ENCODE measurements at places on chromosomes 16 and 17.
A peak's percentile ranks its signal among the peaks of the same experiment; 100 is the strongest.

DNA sequence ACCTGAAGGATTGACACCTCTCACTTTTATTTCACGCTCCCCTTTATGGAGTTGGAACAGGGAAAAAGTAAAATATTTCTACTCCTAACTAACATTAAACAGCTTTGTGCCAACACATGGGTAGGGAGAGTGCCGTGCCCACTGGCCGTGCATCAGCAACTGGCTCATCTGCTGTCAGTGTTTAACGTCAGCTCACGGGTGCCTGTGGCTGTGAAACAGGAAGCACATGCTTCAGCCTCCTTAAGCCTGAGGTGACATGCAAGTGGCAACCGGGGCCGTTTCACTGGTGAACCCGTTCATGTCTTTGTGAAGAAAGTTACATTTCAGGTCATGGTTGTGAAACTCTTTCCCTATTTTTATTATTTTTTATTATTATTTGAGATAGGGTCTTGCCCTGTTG, 3.2 kb downstream of the SPG7 start:
- DNase-seq = no peak

- DNase-seq = no peak
Observed at GRCh38 chr16:85096921-85097320, 15.4 kb downstream of the CIBAR2 start.

DNA sequence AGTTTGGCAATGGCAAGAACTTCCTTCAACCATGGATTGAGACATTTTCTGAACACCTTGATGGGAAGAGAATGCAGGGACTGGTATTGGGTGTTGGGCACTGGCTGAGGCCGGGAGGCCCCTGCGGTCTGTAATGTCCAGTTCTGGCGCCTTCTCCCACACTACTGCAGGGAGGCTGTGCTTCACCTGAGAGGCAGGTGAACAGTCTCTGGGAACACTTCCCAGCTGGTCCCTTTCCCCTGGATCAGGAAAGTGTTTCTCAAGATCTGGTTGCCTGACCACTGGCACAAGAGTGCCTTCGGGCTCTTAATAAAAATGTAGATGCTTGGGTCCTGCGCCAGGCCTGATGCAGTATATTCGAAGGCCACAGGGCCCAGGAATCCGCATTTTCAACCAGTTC, 28.5 kb upstream of the NAT9 start:
- no peak for DNase-seq

GRCh38 chr17:29577001-29577370, 8.5 kb downstream of the TP53I13 start:
- no peak for DNase-seq

GRCh38 chr16:89115216-89115861, 21.7 kb downstream of the ACSF3 start:
- DNase-seq = peak; percentile 60

DNA sequence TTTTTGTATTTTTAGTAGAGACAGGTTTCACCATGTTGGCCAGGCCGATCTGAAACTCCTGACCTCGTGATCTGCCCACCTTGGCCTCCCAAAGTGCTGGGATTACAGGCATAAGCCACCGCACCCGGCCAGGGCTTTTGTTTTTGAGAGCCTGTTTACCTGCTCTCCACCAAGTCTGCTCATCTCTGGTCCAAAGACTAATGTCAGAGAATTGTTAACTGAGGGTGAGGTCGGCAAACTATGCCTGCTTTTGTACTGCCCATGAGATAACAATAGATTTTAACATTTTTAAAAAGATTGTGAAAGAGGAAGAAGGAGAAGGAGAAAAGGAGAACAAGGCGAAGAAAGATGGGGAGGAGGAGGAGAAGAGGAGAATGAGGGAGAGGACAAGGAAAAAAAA, 26.0 kb downstream of the TMEM238L start:
- no peak for DNase-seq

- DNase-seq = no peak
Observed at GRCh38 chr17:46771561-46772474, 46.7 kb downstream of the WNT3 start.

- no peak for DNase-seq
Observed at GRCh38 chr17:81057079-81057730, 22.3 kb downstream of the BAIAP2 start.

DNA sequence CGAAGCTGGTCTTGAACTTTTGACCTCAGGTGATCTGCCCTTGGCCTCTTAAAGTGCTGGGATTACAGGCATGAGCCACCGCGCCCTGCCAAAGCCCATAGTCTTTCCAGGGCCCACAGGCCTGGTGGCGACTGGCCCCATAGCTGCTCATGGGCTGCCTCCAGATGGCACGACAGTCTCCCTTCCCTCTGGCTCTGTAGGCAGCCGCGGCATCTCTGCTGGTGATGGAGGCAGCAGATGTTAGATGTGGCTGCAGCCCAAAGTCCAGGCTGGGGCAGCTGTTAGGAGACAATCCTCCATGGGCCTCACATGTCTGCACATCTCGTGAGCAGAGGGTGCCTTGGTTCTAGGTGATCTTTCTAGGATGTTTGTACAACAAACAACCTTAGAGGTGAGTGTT, 69.7 kb upstream of the DNAJA2 start:
- no peak for DNase-seq

DNA sequence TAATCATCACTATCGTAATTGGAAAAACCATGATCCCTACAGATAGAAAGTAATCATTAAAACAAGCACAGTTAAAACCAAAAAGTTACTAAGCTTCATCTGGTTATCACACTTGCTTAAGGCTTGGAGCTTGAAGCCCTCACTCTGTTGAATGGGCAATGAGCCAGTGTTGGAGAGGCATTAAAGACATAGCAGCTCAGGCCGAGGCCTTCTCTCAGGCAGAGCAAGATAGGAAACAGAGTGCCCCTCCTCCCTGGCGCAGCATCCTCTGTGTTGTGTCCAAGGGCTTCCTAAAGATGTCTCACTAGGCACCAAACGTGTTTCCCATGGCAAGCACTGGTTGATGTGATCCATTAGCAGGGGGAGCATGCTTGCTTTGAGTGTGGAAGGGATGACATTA, 34.9 kb upstream of the LGALS9 start:
- DNase-seq = no peak

- DNase-seq = no peak
Observed at GRCh38 chr16:80612461-80613017, 71.7 kb downstream of the DYNLRB2 start.

DNA sequence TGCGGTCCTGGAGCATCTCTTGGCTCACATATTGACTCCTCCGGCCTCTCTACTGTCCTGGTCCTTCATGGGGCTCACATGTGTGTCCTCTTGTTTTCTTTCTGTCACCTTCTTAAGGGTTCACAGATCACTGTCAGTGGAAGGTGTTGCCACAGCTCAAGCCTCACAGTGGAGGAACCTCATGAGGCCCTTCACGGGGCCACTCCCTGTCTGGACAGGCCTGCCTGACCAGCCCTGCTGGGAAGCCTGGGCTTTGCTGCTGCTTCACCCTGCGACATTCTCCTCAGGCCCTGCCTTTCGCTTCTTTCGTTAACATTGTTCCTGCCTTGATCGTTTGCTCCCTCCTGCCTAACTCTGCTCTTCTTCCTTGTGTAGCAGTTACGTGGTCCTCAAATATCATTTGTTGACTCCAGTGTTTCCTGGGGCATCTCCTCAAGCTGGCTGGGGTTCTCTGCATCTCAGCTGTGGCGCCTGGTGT, 55.9 kb downstream of the WDR45B start:
- no peak for DNase-seq

DNA sequence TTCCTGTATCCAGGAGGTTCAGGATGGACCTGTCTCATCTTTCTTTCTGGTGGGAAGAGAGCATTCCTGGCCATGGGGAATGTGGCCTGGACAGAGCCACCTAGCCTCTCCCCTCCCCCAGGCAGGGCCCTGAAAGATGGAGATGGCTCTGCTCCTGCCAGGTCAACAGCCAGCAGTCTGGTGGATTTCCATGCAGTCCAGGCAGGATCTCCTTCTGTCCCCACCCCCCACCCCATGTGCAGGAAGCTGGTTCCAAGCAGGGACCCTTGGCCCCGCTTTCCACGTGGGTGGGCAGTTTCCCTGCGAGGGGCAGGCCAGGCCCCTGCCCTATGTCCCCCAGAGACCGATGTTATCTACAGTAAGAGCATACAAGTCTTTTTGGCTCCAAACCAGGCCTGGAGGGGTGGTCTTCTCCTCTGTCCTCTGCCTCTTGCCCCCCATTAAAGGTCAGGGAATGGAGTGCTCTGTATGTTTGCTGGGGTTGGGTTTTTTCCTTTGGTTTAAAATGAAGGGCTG, 240.5 kb downstream of the SEC14L1 start:
- DNase-seq = no peak

DNA sequence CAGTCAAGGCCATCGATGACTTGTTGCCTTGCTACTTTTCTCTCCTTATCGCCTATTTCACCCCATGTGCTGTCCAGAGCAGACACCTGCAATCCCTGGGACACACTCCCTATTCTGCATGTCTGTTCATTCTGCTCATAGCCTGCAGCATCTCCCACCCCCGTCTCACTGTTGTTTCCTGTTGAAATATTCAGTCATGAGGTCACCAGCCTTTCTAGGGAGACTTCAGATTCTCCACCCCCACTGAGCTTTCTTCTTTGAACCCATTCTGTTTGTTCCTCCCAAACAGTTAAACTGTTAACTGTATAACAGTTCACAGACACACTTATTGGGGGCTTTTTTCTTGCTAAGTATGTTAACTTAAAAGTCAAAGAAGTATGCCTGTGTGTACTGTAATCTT, 94.4 kb downstream of the AATF start:
- DNase-seq = no peak

DNA sequence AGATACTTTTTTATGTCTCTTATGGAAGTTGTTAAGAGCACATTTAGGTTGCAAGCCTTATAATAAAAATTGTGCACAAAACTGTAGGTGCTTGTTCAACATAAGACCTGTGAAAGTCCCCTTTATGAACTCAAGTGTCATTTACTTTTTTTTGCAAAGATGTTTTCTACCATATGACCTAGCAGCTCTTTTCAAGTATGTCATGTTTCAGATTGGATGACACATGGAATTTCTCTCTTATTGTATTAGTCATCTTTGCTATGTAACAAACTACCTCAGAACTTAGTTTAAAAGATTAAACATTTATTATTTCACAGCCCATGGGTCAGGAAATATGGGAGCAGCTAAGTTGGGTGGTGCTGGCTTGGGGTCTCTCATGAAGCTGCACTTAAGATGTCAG, 57.9 kb downstream of the PHKB start:
- no peak for DNase-seq

DNA sequence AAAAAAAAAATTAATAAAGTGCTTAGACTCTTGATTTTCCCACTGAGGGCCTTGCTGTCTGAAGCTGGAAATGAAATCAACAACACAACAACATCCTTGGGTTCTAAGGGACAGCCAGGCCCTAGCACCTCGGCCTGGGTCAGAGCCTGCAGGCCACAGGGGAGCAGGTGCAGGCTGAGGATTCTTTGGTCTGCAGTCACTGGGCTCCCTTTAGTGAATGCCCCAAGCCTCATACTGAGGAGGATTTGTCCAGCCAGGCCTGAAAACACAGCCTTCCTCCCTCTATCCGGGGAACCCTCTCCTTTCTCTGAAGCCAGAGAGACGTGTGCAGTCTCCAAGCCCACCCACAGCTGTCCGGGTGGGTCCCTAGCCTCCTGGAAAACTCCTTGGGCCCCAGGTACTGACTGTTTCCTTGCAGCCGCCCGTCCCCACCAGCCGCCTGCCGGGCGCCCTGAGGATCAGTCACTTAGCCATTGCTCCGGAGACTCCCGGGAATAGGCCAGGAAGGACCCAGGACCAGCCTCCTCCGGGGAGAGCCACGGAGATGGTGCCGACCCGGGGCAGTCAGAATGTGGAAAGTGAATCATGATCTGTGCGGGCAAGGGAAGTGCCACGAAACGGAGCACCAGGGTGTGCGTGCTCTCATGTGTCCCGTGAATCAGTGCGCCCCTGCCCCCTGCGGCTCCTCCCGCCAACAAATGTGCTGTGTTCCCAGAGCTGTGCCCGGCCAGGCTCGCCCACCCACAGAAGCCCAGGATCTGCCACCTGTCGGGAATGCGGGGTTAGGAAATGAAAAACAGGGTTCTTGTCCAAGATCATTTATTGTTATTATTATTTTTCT, 91.0 kb downstream of the RTN4RL1 start:
- no peak for DNase-seq

DNA sequence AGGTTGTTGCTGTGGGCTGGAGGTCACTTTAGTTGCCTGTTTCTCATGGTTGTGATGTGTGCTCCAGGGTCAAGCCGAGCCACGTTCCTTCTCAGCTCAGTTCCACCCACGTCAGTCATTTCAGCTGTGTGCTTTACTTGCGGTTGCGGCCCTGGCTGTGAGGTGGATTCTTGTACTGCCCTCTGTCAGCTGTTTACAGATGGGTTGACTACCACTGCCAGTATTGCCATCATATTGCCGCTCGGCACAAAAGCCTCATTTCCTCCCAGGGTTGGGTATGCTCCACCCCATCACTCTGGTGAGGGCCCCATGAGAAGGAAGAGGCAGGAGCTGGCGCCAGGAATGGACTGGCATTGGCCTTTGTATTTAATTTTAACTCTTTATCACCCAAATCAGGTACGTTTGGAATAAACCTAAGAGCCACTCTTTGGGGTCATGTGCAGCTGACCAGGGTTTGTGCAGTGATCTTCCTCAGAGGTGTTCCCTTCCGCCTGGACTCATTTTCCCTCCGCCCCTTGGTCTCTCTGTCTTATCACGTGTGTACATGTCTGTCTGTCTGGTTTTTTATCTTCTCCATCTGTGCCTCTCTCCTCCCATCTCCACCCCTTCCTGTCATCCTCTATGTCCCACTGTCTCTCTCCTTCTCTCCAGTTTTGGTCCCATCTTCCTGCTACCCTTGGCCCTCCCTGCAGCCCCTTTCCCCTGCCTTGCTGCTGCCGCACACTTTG, 25.0 kb downstream of the METTL22 start:
- DNase-seq = no peak

DNA sequence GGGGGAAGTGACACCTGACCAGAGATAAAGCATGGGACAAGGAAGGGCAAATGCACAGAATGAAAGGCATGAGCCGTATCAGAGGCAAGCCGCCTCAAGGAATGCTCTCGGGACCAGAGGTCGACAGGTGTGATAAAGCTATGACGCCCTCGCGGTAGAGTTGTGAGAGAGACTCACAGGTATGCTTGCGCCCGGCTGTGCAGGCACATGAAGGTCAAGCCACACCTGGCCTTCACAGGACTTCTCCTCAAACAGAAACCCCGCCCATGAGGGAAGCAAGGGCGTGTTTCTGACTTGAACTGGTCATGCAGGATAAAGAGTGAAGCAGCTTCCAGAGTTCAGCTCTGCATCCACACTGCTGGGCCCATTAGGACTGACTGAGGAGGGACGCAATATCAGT, 7.8 kb downstream of the NCBP3 start:
- DNase-seq = no peak

All from stimulated activated CD4-positive, alpha-beta T cell treated with anti-CD3 and anti-CD28 coated beads, TNF-alpha, amount 100 ng/mL, for 48 hours (primary cell).